ENCODE measurements at places on chromosomes 16 and 17.

GRCh38 chr16:53014287-53014686 lies 38.4 kb downstream of the CHD9NB start:
- no peak for DNase-seq

DNA sequence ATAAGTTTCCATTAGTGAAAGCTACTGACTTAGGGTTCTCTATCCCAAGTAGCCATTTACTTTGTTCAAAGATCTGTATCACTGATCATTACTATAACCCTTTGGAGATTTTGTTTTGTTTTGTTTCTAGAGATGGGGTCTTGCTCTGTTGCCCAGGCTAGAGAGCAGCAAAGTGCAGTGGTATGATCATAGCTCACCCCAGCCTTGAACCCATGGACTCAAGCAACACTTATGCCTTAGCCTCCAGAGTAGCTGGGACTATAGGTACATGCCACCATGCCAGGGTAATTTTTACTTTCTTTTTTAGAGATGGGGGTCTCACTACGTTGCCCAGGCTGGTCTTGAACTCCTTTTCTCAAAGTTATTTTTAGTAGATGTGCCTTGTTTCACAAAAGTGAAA lies 154.7 kb downstream of the KCNJ2 start:
- DNase-seq: no peak

GRCh38 chr16:77574867-77575624 lies 140.2 kb upstream of the ADAMTS18 start:
- DNase-seq: no peak

GRCh38 chr16:14522671-14523070 lies 107.4 kb downstream of the PARN start:
- DNase-seq: no peak

GRCh38 chr16:75092777-75093176 lies 23.8 kb downstream of the LDHD start:
- DNase-seq: no peak

GRCh38 chr16:52758473-52758855 lies 211.5 kb upstream of the TOX3 start:
- DNase-seq: no peak

DNA sequence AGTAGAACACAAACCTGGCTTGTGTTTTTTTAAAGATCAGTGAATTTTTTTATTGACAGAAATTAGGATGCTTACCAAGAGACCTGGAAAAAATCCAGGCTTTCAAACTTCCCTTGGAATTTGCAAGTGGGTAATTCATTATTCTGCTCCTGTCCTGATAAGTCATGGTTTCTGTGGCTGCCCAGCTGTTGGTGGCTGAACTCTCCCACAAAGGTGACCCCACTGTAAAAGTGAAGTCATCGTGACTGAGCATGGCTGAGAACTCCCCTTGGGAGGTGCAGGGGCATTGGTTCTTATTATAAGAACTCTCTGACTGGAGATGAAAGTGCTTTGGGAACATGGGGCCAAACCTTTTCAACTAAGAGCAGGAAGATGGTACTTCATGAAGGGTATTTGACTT lies 46.6 kb upstream of the TANC2 start:
- no peak for DNase-seq

DNA sequence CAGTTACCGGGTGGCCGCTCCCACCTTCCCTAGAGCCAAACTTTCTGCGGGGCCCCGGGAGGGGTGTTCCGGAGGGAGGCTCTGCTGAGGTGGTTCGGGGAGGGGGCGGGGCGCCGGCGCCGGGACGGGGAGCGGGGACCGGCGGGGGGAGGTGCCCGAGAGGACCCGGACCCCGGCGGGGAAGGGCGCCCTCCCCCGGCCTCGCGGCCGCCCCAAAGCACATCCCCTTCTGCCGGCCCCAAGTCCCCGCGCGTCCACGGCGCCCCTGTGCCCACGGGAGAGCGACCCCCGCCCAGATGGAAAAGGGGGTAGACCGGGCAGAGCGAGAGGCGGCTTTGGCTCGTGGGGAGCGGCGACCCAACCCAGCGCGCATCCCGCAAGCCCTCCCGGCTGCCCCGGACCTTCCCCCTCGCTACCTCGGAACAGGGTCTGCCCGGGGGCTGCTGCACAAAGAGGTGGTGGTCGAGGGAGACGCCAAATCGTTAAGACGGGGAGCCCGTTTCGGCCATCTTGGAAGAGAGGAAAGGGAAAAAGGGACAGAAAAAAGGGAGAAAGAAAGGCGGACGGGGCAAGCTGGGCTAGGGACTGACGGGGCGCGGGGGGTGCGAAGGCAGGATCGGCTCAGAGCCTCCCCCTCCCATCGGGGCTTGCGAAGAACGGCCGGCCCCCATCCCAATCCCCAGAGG lies 530 bp downstream of the PCGF2 start:
- DNase-seq: no peak

DNA sequence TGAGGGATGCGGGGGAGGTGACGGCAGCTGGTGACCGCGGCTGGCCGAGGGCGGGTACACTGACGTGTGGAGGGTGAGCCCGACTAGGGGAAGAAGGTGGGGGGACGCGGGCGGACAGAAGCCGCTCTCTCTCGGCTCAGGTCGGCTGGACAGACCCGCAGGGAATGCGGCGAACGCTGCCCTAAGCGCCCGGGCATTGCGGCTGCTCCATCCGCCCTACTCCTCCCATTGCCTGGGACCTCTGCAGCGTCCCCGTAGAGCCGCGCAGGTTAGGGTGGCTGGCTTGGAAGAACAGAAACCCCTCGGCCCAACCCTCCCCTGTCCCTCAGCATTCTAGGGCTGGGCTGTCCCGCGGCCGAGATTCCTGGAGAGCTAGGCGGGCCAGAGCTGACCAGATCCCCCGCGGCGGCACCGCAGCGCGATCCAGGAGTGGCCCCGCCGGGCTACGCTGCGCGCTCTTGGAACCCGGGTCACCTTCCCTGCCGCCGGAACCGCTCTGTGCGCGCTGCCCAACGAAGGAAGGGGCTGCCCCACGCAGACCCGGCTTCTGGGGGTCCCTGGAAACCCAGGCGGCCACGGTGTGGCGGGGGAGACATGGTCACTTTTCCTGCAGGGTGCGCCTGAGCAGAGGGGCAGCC lies 3.0 kb downstream of the DLX4 start:
- no peak for DNase-seq

DNA sequence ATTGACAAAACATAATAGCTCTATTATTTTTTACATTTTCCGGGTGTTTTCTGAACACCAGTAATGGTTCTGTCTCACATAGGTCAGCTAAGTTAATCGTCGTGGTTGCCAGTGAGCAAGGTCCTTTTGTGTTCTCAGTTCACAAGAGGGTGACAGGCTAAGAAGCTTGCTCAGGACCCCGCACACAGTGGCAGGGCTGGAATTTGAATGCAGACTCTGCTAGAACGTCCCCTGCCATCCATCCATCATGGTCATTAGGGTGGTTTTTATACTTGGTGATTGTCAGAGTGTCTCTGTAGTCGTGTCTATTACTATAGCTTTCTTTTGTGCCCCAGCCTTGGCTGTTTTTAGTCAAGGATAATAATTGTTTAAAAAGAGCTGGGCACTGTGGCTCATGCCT lies 176.2 kb downstream of the SNX29 start:
- DNase-seq: no peak

- DNase-seq: no peak
Observed at GRCh38 chr17:74903671-74904070, 10.2 kb upstream of the FADS6 start.

DNA sequence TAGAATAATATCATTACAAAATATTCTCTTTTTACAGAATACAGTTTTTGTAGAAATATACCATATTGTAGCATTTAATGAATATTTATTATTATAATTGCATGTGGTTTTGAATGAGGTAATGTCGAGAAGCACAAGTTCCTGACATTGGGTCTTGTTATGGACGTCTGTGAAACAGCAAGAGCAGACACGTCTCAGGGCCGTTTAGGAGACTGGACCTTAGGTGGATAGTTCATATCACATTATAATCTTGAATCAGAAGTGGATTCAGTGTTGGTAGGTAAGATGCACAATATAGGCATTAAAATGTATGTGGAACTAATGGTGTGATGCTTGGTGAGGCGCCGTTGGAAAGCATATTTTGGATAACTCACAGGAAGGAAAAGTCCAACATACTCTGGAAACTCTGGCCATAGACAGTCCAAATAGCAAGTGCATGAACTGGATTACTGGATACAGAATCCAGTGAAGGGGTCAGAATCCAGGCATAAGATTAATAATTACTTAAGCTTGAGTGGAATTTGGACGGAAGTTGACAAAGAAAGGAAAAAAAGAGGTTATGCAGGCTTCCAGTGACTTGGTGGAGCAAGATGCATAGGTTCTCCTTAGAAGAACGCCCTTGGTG lies 17.2 kb downstream of the ABCA8 start:
- DNase-seq: no peak

- no peak for DNase-seq
Observed at GRCh38 chr17:41540921-41541625, 13.0 kb upstream of the KRT19 start.

DNA sequence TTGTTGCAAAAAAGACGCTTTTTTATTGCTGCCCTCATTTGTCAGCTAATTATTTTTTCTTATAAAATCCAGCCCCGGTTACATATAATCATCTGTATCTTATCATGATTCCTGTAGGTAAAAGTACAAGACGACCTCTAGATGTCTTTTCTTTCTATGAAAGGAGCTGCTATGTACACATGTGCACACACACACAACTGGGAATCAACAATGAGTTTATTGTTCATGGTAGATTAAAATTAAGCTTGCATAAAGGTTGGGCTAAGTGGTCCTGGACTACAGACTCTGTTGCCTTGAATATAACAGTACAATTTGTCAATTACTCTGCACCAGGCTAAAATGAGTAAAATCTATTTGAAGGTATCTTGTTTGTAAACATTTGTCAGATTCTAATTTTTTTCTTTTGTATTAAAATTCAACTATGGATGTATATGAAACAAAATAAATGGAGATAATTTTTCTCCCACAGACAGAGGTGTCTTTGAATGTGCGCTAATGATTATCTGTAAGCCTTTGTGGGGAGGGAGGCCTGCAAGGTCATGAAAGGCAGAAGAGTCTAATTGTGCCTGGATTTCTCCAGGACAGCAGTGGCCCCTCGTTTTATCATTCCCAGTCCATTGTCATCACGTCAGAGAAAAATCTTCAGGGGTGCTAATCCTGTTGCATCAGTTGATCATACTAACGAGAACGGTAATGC lies 13.4 kb downstream of the C17orf58 start:
- no peak for DNase-seq

GRCh38 chr16:49542946-49543630 lies 169.5 kb downstream of the C16orf78 start:
- DNase-seq: no peak

DNA sequence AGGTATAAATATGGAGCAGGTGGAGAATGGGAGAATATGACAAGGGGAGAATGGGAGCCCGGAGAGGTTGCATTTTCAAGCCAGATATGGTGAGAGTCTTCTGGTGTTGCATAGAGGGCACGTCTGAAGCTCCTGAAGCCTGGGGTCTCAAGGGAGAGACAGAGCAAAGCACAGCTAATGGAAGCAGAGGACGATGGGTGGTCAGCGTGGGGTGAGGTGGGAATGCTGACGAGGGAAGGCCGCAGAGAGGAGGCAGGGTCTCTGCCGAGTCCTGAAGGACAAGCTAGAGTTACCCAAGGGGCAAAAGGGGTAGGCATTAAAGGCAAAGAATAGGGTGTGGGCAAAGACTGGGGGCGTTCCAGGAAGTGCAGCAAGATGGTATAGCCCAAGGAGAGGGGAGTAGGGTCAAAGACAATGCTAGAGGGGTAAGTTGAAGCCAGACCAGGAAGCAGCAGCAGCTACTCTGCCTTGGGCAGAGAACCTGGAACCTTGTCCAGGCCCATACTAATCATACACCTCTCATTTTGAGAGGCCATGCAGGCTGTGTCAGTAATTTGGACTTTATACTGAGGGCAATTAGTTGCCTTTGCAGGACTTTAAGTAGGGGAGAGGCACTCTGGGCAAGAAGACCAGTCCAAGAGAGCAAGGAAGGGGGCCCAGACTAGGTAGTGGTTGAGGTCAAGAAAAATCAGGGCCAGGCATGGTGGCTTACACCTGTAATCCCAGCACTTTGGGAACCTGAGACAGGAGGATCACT lies 2.7 kb downstream of the OTOP3 start:
- no peak for DNase-seq

GRCh38 chr17:66422186-66422585 lies 119.8 kb downstream of the PRKCA start:
- no peak for DNase-seq

GRCh38 chr16:86044881-86045590 lies 146.1 kb downstream of the IRF8 start:
- DNase-seq: peak; percentile 48

DNA sequence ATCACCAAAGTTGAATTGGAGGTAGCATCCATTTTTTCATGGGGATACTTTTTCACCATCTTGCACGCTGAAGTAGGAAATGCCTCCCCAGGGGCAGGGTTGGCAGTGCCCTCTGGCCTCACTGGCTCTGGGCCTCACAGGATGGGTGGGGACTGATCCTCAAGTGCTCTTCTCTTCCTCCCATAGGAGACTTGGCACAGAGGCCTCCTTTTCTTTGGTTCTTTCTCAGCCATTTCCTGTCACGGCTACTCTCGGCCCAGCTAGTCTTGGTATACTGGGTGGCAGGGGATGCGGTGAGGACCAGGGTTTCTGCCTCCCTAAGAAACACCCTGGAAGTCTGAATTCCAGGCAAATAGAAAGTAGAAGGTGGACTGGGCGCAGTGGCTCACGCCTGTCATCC lies 58.2 kb downstream of the PECAM1 start:
- no peak for DNase-seq

- no peak for DNase-seq
Observed at GRCh38 chr16:85395207-85395912, 217.8 kb upstream of the GSE1 start.

DNA sequence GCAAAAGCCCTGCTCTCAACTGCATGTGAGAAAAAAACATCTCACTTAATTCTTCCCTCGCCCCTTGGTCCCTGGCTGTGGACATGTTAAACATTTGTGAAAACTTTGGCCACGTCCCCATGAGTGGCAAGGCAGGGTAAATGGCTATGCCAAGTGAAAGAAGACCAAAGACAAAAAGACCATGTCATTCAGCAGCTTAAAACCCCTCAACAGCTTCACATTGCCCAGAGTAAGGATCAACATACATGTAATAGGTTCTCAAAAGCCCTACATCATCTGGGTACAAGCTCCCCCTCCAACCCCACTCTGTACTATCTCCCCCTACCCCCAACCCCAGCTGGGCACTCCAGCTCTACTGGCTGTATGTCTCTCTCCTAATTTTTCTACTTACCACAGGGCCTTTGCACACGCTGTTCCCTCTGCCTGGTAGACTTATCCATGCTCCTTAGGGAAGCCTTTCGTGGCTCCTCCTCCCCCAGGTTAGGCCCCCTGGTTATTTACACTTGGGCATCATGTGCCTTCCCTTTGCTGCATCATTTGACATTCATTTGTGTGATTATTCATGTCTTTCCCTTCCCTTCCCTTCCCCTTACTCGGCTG lies 75.7 kb downstream of the NDE1 start:
- no peak for DNase-seq

DNA sequence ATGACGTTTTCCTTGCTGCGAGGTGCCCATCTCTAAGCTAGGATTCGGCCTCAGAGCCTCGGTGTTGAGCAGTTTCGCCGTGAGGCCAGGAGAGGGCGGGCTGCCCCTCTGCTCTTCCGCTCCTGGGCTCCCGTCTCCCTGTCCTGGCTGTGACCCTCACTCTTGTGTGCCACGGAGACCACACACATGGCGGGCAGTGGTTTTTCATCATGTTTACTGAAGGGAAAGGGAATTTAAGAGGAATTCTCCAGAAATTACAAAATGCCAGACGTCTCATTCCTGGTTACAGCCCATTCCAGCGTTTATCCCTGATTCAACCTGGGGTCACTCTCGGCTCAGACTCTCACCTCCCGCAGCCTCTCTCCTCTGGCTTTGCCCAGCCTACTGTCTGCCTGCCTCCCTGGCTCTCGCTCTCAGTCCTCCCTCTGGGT lies 96.8 kb upstream of the ELAC2 start:
- peak; percentile 20 for DNase-seq

GRCh38 chr17:57505841-57506773 lies 239.0 kb downstream of the CCDC182 start:
- DNase-seq: no peak

Measured in activated CD4-positive, alpha-beta T cell treated with anti-CD3 and anti-CD28 coated beads for 48 hours (primary cell).